ENCODE measurements at places on chromosomes 2 and 18.
A peak's percentile ranks its signal among the peaks of the same experiment; 100 is the strongest.

DNA sequence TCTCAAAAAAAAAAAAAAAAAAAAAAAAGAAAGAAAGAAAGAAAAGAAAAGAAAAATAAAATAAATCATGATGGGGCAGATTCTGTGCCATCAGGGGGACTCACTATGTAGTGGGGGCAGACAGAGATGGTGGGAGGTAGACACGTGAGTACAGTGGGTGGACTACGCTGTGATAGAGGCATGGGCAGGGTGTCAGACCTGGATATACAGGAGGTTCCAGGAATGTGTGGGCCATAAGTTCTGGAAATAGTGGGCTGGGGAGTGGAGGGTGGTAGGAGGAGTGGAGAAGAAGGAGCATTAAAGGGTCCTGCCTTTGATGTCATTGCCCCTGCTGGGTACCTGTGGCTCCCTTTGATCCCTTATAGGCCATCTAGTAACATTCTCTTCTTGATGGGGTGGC lies 8.8 kb upstream of the WNT6 start:
- no peak for DNase-seq

DNA sequence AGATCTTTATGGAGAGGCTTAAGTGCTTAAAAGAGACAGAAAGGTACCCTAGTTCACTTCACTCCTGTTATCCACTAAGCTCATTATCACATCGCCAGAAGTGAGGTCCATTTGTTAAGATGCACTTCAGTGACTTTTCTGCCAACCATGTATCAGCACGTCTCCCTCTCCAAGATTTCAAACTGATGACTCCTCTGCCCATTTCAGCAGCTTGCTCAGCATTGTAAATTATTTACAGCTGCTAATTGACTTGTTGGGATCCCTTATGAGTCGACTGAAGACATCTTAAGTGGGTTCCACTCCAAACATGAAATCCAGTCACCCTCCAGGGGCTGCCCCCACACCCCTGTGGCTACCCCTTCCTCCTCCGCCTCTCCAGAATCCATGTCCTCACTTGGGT lies 37.3 kb downstream of the DIPK1C start:
- no peak for DNase-seq

DNA sequence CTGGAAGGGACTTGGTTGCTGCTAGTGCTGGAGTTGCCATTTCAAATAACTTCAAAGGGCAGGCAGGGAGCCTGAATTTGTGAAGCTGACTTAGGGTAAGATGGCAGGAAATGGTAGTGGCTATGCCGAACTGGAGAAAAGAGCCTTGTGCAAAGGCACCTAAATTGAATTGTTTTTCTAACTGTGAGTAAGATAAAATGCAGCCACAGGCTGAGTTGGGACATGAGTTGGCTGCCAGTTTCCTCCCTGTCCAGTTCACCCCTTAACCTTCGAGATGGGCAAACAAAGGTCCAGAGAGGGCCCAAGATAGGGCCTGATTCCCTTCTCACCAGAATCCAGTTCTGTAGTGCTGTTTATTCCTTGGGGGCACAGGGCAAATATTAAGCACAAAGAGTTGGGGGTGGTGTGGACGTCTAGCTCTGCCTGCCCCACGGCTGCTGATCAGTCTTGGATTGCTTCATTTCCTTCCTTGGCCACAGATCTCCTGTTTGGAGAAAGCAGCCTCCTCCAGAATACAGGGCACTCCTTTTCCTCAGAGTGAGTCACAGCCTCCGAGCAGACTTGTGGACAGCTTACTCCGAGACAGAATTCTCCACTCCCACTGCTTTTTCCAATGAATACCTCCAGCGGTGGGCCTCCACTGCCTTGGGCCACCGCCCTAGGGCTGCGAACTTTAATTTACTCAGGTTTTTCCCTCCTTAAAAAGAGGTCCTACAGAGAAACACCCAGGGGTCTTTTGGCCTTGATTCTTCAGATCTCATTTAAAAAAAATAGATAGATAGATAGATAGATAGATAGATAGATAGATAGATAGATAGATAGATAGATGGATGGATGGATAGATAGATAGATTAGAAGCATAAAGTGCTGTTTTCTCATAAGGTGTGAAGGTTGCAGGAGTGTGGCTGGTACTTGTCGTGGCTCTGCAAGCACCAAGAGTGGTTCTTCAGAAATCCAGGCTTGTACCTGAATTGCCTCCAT lies 18.4 kb upstream of the SLC20A1 start:
- peak; percentile 37 for DNase-seq

- no peak for DNase-seq
Measured at GRCh38 chr18:5527603-5528002, 16.2 kb downstream of the EPB41L3 start.

GRCh38 chr18:24913507-24914170 lies 438.3 kb downstream of the ZNF521 start:
- DNase-seq, result no peak

DNA sequence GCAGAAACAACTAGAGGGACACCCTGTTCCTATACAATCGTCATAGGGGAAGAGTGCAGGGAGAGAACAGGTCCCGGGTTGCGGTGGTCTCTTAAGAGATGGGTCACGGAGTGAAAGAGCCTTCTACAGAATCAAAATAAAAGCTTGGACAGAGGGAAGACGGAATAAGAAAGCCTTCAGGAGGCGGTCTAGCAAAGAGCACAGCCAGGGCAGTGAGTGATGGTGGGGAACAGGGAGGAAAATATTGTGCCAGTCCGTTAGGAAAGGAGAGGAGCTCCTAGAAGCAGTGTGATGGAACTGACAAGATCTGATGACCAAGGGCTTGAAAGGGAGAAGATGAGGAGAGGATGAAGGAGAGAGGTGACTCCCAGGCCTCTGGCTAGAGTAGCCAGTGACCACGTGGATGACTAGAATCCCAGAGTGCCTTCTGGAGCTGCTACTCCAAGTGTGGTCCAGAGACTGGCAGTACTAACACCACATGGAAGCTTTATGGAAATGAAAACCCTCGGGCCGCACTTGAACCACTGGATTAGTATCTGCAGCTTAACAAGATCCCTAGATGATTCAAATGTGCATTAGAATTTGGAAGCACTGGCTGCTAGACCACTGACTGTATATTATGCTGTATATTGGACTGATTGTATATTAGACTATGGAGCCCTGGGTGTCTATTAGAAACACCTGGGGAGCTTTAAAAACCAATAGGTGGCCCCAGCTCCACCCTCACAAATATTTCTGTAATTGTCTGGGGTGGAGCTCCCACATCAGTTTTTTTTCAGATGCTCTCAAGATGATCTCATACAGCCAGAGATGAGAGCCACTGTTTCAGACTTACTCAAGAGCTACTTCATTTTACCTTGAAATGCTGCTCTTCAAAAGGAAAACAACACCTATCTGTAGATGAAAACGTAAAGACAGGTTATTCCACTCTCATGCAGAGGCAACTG lies 1.1 kb upstream of the EVA1A start:
- DNase-seq, result no peak

- DNase-seq, result no peak
Measured at GRCh38 chr2:217242947-217243346, 383.1 kb upstream of the TNP1 start.

- no peak for DNase-seq
Measured at GRCh38 chr18:5145168-5145825, 51.8 kb downstream of the AKAIN1 start.

DNA sequence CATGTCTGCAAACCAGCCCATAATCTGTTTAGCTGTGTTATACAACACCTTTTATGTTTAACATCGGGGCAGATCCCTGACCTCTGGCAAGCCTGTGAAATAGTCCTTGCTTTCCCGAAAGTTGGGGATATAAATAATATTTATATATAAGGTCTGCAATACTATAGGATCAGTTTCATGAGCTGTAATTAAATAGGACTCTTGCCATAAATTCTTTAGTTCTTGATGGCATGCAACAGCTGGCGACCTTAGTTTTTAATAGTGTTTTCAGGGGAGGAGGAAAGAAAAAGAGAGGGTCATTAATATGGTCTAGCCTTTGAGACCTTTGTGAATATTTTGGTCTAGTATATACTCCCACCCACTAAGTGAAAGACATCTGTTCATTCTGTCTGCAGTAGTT lies 166.5 kb downstream of the MTX2 start:
- no peak for DNase-seq

Data from CD4-positive, alpha-beta T cell treated with Interleukin-6 at 100 ng/mL for 8 hours (primary cell).